ENCODE measurements at places on chromosomes 7 and 10.

- peak; percentile 82 for DNase-seq
Observed at GRCh38 chr7:67619175-67619574, 622.5 kb downstream of the TYW1 start.

DNA sequence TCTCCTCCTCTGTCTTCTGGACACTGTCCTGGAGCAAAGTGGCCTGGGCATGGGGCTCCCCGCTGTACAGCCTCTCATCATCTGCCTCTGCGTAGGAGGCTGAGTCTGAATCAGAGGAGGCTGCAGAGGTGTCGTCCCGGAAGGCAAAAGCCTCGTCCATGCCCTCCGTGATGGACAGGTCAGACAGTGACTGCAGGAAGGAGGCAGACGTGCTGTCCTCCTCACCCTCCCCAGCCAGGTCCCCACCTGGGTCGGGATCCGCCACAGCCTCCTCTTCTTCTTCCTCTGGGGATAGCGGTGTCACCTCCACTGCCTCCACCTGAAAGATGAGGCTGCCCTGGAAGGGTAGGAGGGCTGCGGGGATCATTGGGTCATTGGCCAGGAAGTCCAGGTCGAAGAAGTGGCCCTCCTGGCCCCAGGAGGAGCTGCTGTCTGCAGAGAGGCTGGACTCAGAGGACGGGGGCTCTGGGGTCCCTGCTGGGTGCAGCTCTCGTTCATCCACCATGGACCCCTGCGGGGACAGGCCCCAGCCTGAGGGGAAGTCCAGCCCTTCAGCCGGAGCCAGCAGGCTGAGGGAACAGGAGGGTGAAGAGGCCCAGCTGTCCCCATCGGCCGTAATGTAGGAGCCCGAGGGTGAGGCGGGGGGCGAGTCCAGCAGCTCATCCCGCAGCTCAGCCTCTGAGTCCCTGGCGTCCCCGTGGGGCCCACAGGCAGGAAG is 3.7 kb downstream of the NACAD start:
- DNase-seq, result no peak

DNA sequence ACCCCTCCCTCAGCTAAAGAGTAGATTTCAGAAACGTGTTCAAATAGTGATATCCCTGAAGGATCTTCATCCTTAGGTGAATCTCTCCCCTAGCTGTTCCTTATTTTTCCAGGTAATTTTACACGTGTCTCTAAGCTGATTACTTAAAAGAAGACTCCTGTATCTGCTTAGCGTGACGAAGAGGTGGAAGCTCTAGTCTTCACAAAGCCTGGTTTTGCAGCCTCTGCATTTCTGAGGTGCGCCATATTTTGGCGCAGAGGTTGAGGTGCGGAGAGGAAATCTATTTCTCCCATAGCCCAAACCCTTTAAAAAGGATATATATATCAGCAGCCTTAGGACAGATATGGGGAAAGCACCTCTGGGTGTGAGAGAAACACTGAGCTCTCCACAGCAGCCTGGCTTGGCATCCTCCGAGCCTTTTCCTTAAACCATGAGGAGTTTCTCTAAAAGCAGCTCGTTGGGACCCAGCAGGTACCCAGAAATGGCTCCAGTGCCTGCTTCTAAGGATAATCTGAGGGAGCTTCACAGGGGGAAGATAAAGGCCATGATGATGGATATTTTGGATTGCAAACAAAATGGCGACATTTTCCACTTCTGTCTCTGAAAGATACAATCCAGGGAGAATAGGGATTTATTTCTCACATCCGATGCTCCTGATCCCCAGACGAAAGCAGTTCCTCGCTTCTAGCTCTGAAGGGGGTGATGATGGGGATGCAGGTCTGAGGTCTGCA is 3.0 kb upstream of the HOXA2 start:
- DNase-seq, result no peak

DNA sequence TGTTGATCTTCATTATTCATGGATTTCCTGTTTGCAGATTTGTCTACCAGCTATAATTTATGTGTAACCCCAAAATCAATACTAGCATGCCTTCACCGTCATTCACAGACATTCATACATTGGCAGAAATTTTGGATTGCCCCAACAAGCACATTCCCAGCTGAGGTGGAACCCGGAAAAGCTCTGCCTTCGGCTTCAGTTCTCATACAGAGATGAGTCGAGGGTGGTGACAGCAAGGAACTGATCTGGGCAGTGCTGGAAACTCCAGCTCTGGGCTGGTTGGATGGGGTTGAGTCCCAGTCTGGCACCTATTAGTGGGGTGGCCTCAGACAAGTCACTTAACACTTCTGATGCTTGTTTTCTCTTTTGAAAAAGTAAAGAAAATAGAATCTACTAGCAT is 267.5 kb downstream of the SNX13 start:
- DNase-seq, result no peak

DNA sequence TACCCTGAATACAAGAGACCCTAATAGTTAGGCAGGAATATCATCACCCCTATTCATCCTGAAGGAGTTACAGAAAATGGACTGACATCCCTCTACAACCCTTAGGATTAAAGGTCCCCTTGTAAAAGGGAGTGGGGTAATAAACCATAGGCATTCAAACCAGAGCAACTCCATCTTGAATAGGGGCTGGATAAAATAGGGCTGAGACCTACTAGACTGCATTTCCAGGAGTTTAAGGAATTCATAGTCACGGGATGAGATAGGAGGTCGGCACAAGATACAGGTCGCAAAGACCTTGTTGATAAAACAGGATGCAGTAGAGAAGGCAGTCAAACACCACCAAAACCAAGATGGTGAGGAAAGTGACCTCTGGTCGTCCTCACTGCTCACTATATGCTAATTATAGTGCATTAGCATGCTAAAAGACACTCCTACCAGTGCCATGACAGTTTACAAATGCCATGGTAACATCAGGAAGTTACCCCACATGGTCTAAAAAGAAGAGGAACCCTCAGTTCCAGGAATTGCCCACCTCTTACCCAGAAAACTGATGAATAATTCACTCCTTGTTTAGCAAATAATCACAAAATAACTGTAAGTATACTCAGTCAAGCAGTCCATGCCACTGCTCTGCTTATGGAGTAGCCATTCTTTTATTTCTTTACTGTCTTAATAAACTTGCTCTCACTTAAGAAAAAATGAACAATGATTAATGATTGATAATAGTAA is 37.2 kb downstream of the CUBN start:
- no peak for DNase-seq

DNA sequence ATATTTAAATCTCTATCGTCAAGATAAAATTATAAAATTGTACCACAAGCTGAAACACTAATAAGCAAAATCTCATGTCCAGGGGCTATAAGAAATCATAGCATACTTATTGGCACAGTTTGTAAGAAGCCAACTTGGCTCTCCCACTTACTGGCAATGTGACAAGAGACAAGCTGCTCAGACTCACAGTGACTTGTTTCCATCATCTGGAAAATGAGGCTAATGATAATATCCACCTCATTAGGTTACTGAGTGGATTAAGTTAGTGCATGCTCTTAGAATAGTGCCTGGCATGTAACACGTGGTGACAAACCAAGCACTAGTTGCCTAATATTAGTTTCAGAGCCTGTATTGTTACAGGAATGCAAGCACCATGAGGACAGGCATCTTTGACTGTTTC is 234.4 kb downstream of the GLI3 start:
- DNase-seq, result no peak

DNA sequence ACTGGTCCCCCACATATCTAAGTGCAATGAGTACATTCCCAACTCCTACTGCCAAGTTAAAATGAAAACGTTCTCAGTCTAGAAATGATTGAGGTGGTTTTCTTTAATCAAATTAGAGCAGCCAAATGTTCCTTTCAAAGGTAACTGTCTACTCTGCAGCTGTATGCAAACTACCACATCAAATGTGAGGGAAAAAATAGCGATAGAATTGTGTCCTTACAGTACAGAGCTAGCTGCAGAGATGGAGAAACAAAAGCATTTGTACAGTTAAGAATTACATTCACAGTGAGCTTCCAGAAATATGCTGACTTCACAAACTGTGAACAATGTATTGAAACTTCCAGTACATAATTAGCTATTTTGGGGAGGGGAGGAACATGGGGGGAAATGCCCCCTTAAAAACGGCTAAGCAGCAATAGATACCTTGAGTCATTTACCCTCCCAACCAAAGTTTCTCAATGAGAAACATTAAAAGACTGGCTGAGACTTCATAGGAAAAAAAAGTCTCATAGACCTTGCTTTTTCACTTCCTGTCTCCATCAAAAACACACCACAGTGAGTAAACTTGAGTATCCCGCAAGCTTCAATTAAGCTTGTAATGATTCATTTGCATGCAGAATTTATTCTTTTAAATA is 22.9 kb downstream of the CDK6 start:
- DNase-seq, result no peak

- no peak for DNase-seq
Observed at GRCh38 chr7:37309493-37309892, 139.2 kb downstream of the ELMO1 start.

DNA sequence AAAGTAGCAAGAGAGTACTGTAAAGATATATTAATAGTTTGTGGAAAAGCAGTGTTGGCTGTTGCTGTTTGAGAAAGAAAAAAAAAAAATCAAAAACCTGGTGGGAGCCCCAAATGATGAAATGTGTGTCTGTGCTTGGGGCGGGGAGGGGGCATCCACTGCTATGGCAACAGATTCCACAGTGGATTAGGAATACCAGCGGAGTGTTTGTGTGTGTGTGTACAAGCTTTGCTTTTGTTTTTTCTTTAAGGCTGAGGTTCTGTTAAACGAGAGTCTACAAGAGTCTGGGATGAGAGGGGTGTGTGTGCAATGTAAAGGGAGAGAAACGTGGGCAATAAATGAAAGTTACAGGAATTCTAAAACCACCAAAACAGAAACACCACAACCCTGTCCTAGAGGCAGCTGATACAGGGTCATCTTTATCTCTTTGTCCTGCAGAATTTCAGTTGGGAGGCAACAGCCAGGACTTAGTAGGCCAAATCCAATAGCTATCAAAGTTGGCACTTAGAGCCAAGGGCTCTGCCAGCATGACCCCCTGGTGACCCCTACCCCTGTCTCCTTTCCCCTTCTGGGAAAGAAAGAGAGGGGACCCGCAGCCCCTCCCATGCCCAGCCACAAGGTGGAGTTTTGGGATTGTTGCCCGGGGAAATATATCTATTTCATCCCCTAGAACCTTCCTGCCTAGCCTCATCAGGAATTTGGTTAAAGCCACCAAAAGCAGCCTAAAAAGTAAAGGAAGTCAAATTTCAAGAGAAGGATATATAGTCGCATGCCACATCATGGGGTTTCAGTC is 85.4 kb downstream of the OSBPL3 start:
- DNase-seq, result no peak

DNA sequence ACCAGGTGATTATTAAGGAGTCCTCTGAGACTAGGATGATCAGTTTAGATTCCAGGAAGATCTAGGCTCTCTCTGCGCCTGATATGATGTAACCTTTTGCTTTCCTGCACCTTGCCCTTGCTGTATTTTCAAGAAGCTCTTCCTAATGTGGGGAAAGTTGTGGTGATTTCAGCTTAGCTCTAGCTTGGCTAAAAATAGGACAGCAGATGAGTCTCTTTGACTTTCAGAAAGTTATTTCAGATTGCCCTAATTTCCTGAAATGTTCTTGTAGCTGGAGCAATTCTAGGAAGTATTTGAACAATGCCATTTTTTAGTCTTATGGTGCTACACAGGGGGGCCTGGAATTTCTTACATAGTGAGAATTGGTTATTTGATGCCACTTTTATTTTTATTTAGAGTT is 3.8 kb downstream of the LCOR start:
- DNase-seq, result no peak

DNA sequence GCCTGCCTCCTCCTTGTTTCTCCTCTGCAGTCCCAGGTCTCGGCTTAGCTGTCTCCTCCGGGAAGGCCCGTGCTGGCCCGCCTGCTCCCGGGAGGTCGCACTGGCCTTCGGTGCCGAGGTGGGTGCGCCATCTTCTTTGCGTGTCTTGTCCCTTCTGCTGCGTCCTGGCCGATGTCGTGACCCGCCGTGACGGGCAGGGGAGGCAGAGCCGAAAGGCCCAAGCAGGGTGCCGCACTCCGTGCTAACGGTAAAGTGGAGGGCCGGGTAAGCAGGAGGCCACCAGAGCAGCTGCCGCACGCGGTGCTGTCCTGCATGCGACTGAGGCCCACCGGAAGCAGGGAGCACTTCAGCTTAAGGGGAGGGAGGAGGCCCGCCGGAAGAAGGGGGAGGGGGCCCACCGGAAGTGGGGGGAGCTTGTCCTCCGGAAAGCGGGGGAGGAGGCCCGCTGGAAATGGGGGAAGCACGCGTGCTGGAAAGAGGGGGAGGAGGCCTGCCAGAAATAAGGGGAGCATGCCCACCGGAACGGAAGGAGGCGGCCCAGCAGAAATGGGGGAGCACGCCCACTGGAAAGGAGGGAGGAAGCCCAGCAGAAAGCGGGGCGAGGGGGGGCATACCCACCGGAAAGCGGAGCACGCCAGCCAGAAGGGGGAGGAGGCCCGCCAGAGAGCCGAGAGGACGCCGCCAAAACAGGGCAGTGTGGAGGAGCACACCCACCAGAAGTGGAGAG is 71.4 kb downstream of the PROSER2 start:
- no peak for DNase-seq

DNA sequence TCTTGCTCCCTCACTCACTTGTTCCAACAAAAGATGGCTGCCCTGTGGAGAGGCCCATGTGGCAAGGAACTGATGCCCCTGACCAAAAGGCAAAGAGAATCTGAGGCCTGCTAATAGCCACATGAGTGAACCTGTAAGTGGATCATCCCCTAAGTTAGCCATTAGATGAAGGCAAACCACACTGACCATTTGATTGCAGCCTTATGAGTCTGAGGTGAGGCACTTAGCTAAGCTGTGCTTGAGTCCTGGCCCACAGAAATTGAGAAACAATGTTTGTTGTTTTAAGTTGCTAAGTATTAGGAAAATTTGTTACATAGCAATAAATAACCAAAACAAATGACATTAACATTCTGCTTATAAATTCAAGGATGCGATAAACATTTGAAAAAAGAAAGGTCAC is 100.1 kb upstream of the BET1 start:
- DNase-seq, result no peak

- DNase-seq, result no peak
Observed at GRCh38 chr7:128014811-128015210, 16.4 kb downstream of the LRRC4 start.

DNA sequence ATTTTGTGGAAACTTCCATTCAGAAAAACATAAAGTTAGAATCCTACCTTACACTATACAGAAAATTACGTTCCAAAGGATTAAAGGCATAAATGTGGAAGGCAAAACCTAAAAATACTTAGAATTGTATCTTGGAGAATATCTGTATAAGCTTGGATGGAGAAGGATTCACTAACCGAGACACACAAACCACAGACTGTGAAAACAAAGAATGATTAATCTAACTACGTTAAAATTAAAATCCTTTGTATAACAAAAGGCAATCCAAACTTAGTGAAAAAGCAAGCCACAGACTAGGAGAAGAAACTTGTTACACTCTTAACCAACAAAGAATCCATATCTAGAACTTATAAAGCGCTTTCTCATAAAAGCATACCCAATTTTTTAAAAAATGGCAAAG is 678.8 kb downstream of the INHBA start:
- no peak for DNase-seq

GRCh38 chr10:102859911-102860310 is 5.9 kb downstream of the BORCS7 start:
- no peak for DNase-seq

- DNase-seq, result no peak
Observed at GRCh38 chr10:30813872-30814481, 184.4 kb upstream of the LYZL2 start.

- DNase-seq, result no peak
Observed at GRCh38 chr7:114688443-114689055, 233.3 kb upstream of the MDFIC start.
